ENCODE measurements at places on chromosomes 12 and 14. TPM values are rescaled to one million over a fixed set of nuclear protein-coding genes. Genes with fewer than 3 reads are reported as not detected.

GRCh38 chr12:99600388-99600787 lies 47.2 kb upstream of the GARIN6 start:
- DNase-seq = no peak

PDZRN4 gene
- not detected for total RNA-seq

GRCh38 chr12:31962076-31962475 lies 2.9 kb downstream of the RESF1 start:
- DNase-seq = no peak

- DNase-seq = no peak
Measured at GRCh38 chr12:121102307-121102706, 30.4 kb upstream of the P2RX7 start.

DNA sequence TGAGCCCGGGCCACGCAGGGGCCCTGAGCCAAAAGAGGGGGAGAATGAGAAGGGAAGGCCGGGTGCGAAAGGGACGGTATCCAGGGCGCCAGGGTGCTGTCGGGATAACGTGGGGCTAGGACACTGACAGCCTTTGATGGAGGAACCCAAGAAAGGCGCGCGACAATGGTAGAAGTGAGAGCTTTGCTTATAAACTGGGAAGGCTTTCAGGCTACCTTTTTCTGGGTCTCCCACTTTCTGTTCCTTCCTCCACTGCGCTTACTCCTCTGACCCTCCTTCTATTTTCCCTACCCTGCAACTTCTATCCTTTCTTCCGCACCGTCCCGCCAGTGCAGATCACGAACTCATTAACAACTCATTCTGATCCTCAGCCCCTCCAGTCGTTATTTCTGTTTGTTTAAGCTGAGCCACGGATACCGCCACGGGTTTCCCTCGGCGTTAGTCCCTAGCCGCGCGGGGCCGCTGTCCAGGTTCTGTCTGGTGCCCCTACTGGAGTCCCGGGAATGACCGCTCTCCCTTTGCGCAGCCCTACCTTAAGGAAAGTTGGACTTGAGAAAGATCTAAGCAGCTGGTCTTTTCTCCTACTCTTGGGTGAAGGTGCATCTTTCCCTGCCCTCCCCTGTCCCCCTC lies 3.0 kb downstream of the SSTR1 start:
- no peak for DNase-seq

LRP1-AS gene
- total RNA-seq = not detected
